ENCODE measurements at places on chromosomes 3 and 15.

- no peak for DNase-seq
Measured at GRCh38 chr3:188241072-188241471, 87.1 kb downstream of the LPP start.

DNA sequence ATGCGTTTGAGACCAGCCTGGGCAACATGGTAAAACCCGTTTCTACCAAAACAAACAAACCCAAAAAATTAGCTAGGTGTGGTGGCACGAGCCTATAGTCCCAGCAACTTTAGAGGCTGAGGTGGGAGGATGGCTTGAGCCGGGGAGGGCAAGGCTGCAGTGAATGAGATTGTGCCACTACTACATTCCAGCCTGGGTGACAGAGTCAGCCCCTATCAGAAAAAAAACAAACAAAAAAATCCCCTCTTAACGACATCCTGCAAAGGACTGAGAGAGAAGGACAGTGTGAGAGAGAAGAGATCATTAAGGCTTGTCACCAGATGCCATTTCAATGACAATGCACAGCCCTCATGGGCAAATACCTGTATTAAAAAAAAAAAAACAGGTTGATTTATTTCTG is 266.7 kb upstream of the ATP10A start:
- DNase-seq, result no peak

DNA sequence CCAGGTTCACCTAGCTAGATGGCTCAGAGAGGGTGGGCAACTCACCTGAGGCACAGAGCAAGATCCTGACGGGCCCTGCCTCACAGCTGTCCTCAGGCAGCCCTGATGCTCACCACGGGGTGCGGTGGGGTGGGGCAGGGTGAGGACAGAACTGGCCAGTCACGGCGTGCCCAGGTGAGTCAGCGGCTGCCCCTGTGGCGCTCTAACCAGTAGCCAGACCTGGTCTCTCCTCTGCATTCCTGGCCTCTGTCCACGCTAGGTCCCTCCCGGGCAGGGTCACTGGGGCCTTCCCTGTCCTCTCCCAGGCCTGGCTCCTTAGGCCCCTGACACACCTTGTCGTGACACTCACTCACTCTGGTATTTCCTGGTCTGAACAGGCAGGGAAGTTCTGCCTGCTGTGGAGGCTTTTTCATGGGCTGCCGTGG is 901 bp downstream of the ALS2CL start:
- DNase-seq, result no peak

- no peak for DNase-seq
Measured at GRCh38 chr3:195059471-195060216, 211.3 kb downstream of the XXYLT1 start.

Measured in AG04449 (cell line).